ENCODE measurements at places on chromosomes 5 and 9. TPM values are rescaled to one million over a fixed set of nuclear protein-coding genes. Genes with fewer than 3 reads are reported as not detected.

The FAM81B gene
- not detected for total RNA-seq

The CD180 gene
- not detected for total RNA-seq

DNA sequence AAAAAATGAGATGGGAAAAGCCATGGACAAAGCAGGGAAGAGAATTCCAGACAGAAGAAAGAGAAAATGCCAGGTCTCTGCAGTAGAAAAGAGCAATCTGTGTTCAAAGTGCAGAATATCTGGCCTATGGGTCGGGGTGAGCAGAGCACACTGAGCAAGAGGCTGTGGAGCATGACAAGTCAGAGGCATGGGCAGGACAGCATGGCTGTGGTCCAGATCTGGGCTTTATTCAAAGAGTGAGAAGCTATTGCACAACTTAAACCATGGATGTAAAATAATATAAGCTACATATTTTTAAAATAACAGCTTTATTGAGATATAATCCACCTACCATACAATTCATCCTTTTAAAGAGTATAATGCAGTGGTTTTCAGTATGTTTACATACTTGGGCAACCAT is 133.1 kb upstream of the SPDL1 start:
- DNase-seq = no peak

GRCh38 chr5:90640484-90641059 is 82.0 kb downstream of the ADGRV1 start:
- DNase-seq = no peak

The PCDHGA8 gene
- total RNA-seq = not detected

DNA sequence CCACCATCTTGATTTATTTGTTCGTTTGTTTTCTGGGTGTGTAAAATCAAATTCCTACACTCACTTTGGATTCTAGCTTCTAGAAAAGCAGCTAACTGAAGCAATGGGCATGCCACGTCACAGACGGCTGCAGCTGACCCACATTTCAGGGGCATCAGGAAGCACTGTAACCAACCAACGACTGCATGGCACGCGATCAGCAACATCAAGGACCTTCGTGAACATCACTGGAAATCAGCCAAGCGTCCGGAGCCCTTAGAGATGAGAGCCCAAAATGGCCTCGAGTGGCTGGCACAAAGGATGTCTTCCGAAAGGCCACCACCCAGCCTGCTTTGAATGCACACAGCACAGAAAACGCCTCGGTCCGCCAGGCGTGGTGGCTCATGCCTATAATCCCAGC is 191.1 kb downstream of the OLFM1 start:
- DNase-seq = no peak

The IFNA21 gene
- total RNA-seq = not detected

DNA sequence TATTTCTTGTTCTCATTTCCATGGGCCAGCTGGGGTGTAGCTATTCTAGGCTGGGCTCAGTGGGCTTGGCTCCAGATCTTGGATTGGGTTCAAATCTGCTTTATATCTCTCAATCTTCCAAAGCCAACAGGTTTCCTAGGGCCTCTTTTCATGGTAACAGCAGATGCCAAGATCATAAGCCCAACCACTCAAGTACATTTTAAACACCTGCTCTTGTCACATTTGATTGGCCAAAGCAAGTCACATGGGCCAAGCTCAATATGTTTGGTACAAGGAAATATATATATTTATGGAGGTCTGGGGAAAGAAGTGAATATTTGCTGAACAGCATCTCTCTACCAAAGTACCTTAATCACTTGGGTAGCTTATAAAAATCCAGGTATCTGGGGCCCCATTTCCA is 49.5 kb downstream of the MRRF start:
- DNase-seq = no peak

Measured in activated CD4-positive, alpha-beta T cell treated with anti-CD3 and anti-CD28 coated beads for 36 hours (primary cell).